ENCODE measurements at places on chromosomes 7 and 10.
A peak's percentile ranks its signal among the peaks of the same experiment; 100 is the strongest.

DNA sequence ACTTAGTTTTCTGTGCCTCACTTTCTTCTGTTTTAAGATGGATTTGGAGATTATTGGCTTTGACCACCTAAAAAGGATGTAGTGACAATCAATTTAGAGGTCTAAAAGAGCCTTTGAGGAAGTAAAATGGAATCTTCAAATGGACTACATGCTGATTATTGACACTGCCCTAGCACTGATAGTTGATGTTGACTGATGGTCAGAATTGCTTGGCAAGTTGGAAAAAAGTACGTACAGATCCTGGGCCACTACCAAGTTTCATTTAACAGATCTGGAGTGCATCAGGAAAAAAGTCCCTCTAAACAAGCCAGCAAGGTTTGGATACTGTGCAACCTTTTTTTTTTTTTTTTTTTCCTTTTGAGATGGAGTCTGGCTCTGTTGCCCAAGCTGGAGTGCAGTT lies 81.1 kb downstream of the TCF7L2 start:
- no peak for DNase-seq

DNA sequence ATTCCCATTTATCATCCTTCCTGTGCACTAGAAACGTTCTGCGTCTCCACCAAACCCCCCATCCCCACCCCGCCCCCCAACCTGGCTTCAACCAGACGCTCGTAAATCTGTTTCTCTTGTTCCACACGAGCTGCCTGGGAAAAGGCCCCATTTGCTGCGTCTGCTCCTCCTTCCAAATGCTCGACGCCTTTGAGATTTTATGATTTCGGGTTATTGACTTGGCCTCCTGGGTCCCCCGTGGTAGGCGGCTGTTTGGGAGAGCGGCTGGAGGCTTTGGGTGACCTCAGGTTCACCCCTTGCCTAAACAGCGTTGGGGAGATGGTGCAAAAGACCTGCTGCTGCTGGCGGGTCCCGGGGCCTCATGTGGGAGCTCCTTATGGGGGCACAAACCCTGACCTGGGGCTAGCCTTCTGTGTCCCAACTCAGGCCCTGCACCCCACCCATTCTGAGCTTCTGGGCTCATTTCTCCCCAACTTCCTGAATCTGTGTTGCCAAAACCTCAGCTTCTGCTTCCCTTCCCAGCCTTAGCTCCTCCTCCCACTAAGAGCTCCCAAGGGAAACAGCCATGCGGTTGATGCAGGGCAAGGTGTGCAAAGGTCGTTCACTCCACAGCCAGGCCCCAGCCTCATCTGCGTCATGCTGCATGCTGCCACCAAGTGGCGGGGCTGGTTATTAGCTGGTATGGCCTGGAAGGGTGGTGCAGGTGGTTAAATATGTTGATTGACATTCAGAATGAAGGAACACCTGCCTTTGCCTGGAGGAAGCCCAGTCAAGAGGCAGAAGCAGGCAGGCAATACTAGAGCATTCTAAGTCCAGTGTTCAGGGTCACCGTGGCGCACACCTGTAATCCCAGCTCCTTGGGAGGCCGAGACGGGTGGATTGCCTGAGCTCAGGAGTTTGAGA lies 49.1 kb upstream of the ELN start:
- DNase-seq, result no peak

DNA sequence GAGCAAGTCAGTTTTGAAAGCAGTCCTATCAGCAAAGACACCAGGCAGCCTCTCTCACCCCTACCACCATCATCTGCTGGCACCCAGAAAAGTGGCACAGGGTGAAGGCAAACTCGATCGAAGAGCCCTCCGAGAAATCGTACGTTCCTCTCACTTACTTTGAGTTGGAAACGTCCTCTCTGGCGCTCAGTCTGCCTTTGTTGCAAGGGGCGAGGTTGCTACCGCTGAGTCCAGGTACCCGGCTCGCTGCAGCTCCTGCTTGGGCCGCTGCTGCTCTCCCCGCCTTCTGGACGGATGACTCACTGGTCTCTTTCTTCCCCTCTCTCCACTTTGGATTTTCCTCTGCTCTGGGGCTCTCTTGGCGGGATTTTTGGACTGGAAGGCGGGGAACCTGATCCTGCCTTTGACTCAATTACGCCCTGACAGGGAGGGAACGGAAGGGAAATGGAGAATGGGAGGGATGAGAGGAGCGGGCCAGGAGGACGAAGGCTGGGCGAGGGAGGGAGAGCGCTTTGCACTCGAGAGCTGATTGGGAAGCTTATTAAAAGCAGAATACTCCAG lies at the start of gene PTN:
Gene PTN, minus strand, starts transcription at position 453 of the 561 bp plus-strand sequence. CDS start 88,760 bp downstream, outside the sequence.
- DNase-seq, result peak; percentile 61

GRCh38 chr10:45197816-45198485 lies 117.5 kb downstream of the OR13A1 start:
- no peak for DNase-seq

GRCh38 chr10:61878740-61879068 lies 22.8 kb upstream of the ARID5B start:
- no peak for DNase-seq

GRCh38 chr10:69684981-69685353 lies 54.9 kb downstream of the FAM241B start:
- no peak for DNase-seq

DNA sequence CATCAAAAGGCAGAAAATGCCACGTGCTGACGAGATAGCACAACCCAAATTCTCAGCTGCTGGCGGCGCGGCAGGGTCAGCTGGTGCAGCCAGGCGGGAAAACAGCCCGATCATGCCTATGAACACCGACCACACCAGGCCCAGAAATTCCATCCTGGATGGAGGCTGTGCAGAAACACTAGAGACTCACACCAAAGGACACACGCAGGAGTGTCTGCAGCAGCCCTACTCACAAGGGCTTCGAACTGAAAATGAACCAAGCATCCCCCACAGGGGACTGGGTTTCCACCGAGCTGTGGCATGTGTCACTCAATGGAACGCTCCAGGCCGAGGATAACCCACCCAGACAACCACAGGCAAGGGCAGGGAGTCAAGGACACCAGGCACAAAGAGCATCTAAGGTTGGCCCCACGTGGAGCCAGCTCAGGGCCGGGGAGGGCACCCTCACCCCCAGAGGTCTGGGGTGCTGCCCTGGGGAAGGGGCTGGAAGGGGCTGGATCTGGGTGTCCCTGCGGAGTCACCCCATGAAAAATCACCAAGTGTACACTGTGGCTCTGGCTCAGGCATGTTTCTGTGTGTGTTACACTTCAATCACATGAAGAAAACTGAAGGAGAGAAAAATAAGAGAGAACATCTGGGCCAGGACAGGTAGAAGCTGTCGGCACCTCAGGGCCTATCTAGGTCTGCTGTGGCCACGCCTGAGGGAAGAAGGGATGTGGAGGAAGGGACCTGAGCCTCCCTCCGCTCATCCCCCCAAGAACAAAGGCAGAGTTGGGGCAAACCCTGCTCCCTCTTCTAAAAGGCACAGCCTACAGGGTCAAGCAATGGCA lies 33.0 kb downstream of the RASGEF1A start:
- no peak for DNase-seq

DNA sequence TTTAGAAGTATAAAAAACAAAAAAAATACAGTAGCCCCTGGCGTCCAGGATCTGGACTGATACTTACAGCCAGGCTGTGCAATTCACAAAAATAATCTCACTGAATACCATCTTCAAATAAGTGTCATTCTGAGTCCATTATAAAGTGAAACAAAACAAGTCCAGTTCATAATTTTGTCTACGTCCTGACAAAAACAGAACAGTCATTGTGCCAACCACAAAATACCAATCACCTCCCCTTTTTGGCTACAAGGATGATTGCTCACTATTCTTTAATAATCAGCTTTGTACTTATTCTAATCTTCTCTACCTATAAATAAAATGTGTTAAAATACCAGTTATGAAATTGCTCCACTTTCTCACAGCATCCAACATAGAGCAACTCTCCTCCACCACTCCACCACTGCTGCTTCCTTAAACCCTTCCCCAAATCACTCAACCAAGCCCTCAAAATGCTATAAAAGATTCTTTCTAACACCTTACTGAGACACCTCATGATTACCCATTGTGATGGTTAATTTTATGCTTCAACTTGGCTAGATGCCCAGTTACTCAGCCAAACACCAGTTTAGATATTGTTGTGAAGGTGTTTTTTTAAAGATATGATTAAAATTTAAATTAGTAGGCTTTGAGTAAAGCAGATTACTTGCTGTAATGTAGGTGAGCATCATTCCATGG lies 479.8 kb upstream of the SEMA3A start:
- no peak for DNase-seq

DNA sequence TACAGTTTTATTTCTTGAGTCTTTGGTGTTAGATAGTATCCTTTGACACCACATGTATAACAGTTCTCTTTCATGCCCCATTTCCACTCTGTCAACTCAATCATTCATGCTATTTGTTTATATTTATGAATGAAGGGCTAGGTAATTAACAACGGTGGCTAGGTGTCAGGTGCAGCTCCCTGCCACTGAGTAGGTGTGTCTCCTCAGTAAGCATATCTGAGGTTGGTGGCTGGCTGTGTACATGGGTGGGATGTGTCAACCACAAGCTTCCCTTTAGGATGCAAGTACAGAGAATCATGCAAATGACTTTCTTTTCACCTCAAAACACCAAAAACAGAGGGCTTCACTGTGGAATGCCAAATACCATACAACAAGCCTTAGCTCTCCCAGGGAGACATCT lies 83.4 kb downstream of the ZNF365 start:
- DNase-seq, result no peak

GRCh38 chr7:26097837-26098668 lies 53.9 kb upstream of the NFE2L3 start:
- DNase-seq, result no peak

GRCh38 chr10:128219295-128219694 lies 93.1 kb upstream of the MKI67 start:
- DNase-seq, result no peak

- no peak for DNase-seq
Measured at GRCh38 chr7:28483908-28484605, 71.7 kb downstream of the CREB5 start.

DNA sequence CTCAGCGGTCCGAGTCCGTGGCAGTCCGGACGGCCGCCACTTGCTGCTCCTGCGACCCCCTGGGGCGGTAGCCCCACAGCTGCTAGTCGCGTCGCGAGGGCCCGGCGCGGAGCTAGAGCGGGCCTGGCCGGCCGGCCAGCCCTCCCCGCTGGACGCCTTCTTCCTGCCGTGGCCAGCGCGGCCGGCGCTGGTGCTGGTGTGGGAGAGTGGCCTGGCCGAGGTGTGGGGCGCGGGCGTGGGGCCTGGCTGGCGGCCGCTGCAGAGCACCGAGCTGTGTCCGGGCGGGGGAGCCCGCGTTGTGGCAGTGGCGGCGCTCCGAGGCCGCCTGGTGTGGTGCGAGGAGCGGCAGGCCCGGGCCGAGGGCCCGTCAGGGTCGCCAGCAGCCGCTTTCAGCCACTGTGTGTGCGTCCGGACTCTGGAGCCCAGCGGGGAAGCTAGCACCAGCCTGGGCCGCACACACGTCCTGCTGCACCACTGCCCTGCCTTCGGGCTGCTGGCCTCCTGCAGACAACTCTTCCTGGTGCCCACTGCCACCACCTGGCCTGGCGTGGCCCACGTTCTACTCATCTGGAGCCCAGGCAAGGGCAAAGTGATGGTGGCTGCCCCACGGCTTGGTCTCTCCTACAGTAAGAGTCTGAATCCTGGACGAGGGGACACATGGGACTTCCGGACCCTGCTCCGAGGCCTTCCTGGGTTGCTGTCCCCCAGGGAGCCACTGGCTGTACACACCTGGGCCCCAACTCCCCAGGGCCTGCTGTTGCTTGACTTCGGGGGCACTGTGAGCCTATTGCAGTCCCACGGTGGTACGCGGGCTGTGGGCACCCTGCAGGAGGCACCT lies 631 bp downstream of the HPS6 start:
- DNase-seq, result no peak

- DNase-seq, result no peak
Measured at GRCh38 chr7:6092953-6093354, 61.8 kb downstream of the ANKRD61 start.

DNA sequence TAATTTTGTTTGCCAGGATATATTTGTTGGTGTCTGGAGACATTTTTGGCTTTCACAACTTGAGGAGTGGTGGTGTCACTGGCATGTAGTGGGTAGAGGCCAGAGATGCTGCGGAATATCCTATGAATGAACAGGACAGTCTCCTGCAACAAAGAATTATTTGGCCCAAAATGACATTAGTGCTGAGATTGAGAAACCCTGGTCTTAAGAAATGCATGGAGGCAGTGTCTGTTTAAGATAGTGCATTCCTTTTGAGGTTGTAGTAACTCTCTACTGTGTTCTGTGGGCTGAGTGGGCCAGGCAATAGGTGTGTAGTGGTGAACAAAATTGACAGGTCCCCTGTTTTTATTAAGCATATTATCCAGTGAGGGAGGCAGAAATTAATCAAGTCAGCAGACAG lies 165.5 kb downstream of the CDK14 start:
- no peak for DNase-seq

- no peak for DNase-seq
Measured at GRCh38 chr7:150357270-150357669, 11.4 kb upstream of the REPIN1 start.

GRCh38 chr7:120740348-120740747 lies 117.6 kb downstream of the TSPAN12 start:
- peak; percentile 76 for DNase-seq

- no peak for DNase-seq
Measured at GRCh38 chr7:34036051-34036920, 130.9 kb downstream of the BMPER start.

- no peak for DNase-seq
Measured at GRCh38 chr7:30829471-30829870, 58.3 kb downstream of the MINDY4 start.
